ENCODE measurements at places on chromosomes 16 and 17.

DNA sequence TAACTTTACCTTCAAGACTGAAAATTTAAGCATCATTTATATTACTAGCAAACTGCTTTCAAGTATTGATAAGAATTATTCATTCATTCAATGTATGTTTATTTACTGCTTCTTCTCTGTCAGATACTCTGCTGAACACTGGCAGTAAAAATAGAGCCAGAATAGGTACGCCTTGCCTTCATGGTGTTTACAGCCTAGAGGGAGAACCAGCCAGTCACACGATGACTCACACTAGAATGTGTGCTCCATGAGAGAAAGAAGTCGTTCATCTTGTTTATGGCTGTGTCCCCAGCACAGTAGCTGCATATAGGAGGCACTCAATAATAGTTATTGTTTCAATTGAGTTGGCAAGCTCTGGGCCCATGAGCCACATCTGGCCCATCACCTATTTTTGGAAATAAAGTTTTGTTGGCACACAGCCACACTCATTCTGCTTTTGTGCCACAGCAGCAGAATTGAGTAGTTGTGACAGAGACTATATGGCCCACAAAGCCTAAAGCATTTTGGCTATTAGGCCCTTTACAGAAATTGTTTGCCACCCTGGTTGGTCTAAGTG is 84.2 kb downstream of the TMC6 start:
- DNase-seq, result no peak

GRCh38 chr17:44324092-44324570 is 492 bp downstream of the SLC25A39 start:
- DNase-seq, result no peak

DNA sequence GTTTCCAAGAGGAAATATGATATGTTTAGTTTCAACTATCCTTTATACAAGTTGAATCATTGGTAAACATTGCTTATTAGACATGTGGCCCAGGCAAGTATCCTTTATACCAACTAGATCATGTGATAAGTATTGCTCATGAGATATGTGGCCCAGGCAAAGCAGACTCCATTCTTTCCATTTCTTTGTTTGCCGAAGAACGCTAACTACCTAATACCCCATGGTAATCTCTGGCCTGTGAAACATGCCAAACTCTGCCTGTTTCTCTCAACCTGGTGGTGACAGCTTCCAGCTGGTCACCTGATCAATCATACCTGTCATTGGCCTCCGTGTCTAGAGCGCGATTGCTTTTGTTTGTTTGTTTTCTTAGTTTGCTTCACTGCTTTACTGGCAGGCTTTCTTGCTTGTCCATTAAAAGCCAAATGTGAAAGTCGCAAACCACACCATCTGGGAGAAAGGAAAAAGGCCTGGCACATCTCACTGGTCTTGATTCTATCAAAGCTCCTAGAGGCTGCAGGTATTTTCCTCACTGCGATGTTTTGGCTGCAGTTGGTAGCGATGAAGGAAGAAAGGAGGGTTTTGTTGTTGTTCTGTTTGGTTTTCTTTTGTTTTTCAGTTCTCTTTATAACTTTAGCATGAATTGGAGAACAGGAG is 686.2 kb downstream of the KCNJ2 start:
- no peak for DNase-seq

DNA sequence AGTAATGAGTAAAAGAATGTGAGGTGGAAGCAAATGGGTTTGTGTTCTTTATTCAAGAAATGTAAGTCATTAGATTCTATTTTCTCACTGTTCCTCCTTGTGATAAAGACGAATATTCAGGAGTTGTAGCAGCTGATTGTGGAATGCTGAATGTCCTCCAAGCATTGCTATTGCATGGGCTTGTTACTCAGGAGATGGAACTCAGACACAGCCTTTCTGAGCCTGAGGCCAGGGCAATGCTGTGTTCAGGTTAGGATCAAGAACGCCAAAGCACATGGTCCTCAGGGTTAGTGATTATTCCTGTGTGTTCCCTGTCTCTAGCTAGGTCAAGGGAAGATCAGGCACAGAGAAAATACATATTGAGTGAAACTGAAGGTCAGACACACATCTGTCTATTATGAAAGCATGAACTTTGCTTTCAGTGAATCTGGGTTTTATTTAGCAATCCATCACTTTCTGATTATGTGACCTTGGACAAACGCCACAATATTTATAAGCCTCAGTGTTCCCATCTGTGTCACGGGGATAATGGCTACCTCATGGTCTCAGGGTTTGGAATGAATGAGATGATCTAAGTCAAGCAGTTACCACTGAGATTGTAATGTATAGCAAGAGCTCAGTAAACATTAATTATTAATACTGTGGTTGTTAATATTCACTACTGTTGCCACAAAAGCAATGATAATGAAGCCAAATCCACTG is 426.8 kb upstream of the DYNLRB2 start:
- DNase-seq, result no peak

DNA sequence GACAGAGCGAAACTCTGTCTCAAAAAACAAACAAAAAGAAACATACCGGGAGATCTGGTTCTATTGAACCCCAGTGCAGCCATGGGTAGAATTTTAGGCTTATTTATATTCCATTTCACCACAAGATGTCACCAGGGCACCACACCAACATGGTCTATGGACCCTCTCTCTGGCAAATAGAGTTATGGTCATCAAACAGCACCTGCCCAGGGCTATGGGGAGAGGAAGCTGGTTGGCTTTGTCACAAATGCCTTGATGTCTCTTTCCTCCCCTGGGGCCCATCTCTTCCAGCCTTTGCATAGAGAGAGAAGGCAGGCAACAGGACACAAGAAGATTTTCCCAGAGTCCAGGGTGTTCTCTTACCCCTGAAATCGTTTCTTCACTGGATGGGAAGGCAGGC is 128.4 kb downstream of the WWOX start:
- no peak for DNase-seq

All from caudate nucleus (tissue), 63 donors.